ENCODE measurements at places on chromosomes 2 and 18.

GRCh38 chr18:69840001-69840400 is 107.7 kb downstream of the CD226 start:
- DNase-seq = no peak

DNA sequence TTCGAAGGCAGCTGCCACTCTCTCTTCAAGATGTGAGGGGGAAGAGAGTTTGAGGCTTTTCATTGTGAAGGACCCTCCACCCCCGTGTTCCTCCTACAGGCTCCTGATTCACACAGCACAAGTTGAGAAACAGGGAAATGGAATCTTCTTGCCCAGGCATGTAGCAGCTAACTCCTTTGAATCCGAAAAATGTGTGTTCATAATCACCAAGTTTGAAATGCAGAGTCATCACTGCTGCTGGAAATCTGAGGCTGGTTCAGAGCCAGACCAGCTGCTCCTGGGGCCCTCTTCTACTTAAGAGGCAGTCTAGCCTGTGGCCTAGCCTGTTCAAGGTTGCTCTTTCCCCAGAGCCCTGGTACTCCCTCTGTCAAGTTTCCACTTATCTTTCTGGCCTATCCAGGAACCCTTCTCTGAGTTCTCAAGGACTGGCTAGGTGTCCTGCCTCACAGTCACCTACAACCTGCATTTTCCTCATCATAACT is 166.4 kb downstream of the TMEM247 start:
- no peak for DNase-seq

- DNase-seq = no peak
These were observed 61.9 kb downstream of the DIS3L2 start for GRCh38 chr2:232023426-232023825.

- DNase-seq = no peak
These were observed 396.8 kb upstream of the UBE2E3 start for GRCh38 chr2:180583441-180584140.

GRCh38 chr18:6879508-6880195 is 150.1 kb downstream of the ARHGAP28 start:
- no peak for DNase-seq

DNA sequence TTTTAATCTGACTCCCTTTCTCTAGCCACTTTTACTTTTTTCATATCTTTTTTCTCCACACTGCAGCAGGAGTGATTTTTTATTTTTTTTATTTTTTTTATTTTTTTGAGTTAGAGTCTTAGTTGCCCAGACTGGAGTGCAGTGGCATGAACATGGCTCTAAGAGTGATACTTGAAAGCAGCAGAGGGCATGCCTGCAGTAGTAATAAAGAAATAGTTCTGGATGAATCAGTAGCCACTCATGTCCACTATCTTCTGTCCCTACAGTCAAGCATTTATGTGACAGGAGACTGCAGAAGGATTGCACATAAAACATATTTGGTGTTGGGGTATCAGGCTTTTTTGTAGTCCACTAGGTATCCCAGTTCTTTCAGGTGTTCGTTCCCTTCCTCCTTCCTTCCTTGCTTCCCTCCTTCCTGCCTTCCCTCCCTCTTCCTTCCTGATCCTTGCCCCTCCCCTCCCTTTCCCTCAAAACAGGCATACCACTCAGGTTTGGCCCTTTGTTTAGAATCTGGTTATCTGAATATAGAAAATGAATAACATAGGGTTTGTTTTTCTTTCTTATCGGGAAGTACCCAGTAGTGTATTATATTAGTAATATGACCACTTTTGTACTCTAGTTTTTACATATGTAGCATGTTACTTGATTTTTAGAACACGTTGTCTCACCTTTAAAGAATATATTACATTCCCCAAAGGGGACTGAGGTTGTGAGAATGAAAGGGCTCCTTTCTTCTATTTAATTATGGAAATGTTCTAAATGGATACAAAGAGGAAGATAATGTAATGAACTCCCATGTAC is 23.5 kb downstream of the MIB1 start:
- DNase-seq = no peak

DNA sequence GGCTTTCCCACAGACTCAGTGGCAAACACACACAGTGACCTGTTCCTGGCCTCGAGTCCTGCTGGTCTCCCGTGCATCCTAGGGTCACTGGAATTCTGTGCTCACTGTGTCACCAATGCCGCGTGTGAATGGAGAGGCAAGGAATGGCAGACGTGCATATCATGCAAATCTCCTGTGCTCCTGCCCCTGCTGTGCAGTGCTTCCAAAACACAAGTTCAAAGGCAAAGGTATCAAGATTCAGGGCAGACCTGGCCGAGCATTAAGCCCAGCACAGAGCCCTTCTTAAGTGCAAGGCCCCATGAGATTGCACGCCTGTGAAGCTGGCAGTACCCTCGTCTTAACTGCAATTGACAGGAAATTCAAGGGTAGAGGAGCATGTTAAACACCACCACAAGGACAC is 129.1 kb downstream of the NDUFA10 start:
- no peak for DNase-seq

GRCh38 chr2:127884436-127884835 is 1.3 kb downstream of the AMMECR1L start:
- DNase-seq = no peak

DNA sequence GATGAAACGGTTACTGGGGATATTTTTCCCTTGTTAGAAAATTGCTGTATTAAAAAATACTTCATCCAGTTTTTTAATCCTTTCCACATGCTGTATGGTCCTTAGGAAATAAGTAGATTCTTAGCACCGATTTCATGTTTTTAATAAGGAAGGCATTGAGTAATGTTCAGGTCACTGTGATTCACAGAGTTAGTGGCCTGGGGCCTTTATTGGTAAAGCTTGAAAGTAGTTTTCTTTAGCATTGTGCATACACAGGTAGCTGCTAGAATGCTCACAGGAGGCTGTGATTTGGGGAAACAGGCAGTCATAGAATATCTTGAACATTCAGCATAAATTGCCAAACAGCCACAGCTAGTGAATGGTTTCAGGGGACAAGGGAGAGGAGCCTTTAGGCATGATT is 79.8 kb downstream of the XRCC5 start:
- no peak for DNase-seq

DNA sequence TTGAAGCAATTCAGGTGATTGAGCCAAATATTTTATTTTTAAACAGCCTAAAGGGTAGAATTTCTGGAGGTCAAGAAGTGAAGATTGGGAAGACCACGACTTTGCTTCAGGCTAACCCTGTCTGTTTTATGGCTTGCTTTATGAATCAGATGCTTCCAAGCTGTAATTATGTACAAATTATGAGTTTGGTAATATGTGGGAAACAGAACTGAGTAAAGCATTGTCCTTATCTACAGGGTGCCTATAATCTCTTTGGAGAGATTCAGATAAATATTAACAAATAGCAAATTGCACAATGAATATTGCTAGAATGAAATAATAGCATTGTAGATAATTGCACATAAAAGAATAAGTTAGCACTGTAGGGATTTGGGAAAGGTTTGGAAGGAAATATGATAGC is 539.4 kb upstream of the CDH2 start:
- DNase-seq = no peak

- no peak for DNase-seq
These were observed 55.2 kb downstream of the PARD6G start for GRCh38 chr18:80191907-80192652.

DNA sequence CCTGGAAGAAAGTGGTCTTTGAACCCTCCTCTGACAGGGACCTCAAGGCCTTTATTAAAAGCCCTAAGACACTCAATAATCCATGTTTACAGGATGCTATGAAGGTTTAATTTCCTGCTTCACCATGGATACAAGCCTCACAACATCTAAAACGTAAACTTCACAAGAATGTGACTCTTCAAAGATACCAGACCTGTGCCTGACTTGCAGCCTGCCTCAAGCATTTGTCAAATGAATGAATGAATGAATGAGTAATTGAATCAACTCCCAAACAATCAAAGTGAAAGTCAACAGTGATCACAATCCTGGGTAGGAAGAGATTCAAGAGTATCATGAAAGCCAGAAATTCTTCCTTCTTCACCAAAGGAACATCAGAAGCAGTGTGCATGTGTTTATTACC is 30.4 kb downstream of the KLF7 start:
- DNase-seq = no peak

DNA sequence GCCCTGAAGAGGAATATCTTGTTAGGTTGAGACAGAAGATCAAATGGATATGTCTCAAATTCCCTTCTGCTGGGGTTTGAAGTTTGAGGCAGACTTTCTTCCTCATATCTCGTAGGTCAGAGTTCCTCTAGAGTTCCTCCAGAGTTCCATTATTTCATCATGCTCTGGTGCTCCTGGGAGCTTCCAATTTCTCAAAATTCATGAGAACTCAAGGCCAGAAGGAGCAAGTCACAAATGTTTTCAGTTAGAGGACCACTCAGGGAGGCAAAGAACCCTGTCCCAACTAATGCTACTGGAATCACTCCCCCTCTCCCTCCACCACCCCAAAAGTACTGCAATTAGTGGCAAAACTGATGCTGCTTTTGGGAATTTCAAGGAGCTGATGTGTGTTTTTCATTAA is 115.7 kb upstream of the RBMS1 start:
- no peak for DNase-seq

DNA sequence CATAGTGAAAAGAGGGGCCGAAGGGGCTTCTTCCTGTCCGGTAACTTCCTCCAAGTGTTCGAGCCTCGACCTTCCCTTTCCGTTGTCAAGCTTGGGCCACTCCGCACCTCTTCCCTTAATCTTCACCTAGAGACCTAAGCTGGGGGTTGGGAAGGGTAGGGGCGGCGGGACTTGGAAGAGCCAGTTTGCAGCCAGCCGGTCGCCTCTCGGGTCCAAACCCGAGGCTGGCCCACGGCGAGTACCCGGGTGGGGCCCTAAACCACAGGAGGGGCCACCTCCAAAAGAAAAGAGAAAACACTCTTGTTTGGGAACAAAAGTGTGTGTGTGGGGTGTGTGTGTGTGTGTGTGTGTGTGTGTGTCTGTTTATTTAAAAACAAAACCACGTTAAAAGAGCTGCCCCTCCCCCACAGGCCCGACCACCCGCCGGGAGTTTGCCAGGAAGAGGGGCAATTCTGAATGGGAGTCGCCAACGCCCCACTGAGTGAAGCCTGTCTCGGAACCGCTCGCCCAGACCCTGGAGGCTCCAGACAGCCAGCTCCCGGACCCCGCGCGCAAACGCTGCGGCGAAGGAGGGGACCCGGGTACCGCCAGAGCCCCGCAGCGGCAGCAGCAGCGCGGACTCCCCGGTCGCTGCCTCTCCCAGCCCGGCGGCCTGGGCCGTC is 488 bp upstream of the RHOB start:
- no peak for DNase-seq

- no peak for DNase-seq
These were observed 65.2 kb downstream of the VSNL1 start for GRCh38 chr2:17605696-17606095.

- DNase-seq = no peak
These were observed 46.7 kb downstream of the DAPL1 start for GRCh38 chr2:158841850-158842249.

DNA sequence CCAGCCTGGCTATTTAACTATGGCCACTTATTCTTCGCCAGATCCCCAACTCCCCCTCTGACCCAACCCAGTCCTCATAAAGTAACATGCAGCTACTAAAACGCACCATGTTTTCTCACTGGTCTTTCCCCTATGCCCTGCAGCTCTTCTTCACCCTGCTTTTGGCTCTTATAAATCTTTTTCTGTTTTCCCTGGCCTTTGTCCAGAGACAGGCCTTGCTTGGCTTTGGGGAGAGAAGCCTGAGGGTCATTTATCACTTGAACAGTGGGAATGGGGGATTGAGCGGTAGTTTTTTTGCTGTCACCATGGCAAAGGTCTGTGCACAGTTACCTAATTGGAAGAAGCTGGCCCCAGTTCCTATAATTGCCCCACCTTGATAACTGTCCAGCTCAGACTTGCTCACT is 202.9 kb upstream of the NT5C1B start:
- no peak for DNase-seq

GRCh38 chr18:78875016-78875777 is 104.4 kb upstream of the SALL3 start:
- DNase-seq = peak; percentile 46

DNA sequence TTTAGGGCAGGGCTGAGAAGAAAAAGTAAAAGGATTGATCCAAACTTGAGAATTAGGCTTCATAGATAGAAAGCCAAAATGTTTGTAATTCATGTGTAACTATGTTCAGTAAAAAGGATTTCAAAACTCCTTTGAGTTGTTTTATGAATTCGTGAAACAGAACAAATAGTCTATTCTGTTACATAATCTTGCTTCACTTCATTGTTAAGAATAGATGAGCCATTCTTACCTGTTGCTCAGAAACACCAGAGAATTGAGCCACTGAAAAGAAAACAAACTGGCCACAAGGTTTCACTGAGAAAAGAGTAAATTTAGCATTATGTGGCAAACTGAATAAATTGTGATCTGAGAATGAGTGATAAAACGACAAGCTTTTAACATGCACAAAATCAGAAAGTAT is 4.5 kb upstream of the ITPRID2 start:
- no peak for DNase-seq

GRCh38 chr2:84085562-84085961 is 373.5 kb downstream of the SUCLG1 start:
- no peak for DNase-seq

DNA sequence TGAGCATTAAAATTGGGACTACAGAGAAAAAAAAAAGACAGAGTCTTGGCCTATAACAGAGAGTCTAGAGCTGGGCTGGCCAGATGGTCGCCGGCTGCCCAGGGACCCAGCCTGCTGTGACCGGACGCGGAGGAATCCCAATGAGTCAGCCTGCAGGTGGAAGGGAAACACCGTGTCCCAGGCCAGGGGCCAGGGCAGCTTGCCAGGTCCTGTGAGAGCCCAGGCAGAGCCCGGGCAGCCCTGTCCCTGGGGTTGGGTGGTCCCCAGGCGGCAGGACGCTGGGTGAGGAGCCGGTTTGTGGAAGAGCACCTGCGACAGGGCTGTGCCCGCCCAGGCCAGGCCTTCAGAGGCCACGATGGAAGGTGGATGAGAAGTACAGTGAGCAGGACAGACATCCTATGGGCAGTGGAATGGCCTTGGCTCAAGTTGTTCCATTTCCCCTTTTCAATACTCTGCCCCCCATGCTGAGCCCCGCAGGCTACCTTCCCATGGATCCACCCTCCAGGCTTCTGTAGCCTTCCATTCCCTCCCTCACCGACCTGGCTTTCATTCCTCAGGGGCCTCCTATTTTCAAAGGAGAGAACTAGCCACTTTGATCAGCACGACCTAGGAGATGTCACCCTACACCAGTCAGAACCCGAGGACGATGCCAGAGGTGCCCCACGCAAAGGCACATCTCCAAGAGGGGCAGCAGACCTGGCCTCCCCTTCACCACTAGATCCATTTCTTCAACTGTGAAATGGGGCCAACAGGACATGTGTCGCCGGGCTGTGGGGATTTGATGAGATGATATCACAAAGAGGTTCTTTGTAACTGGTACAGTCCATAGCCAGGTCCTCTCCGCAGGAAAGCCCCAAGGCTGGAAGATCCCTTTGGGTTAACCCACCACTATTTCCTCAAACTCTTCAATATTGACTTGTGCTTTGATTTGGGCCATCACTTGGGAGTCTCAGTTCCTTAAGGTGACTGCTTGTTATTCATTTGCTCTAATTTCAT is 87.5 kb downstream of the POLR1A start:
- DNase-seq = no peak

GRCh38 chr18:11165952-11166351 is 16.6 kb upstream of the PIEZO2 start:
- DNase-seq = no peak

Data from NCI-H345 (cell line).